Type B pancreatic cell (in vitro differentiated cells): ENCODE measurements at places on chromosomes 7 and 10. TPM values are rescaled to one million over a fixed set of nuclear protein-coding genes. Genes with fewer than 3 reads are reported as not detected.
A peak's percentile ranks its signal among the peaks of the same experiment; 100 is the strongest.

DNA sequence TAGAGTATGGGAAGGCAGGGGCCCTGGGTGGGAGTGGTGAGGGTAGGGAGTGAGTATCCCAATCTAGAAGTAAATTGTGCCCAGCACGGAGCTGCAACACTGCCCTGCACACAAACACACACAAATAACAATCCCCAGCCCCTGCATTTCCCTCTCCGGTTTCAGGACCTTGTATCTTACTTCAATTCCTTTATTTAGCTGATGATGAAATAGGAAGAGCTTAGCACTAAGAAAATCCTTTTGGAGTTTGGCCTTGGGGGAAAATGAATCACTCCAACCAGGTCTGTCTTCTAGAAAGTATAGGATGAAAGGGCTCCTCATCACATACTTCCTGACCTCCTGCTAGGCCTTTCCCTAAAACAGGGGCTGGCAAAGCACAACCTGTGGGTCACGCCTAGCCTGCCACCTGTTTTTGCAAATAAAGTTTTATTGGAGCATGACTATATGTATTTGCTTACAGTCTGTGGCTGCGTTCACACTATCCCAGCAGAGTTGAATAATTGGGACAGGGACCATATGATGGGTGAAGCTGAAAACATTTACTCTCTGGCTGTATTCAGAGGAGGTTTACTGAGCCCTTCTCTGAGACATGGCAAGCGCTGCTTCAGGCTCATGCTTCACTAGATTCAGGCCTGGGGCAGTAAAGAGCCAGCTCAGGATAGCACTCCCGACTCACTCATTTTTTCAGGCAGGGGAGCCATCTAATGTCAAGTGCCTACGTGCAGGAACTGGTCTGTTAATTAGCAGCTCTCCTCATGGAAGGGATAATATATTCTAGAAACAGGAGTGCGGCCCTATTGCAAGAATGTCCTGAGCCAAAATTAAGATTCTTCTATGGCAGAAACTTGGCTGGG is 111.0 kb downstream of the EGFR start:
- no peak for DNase-seq

DNA sequence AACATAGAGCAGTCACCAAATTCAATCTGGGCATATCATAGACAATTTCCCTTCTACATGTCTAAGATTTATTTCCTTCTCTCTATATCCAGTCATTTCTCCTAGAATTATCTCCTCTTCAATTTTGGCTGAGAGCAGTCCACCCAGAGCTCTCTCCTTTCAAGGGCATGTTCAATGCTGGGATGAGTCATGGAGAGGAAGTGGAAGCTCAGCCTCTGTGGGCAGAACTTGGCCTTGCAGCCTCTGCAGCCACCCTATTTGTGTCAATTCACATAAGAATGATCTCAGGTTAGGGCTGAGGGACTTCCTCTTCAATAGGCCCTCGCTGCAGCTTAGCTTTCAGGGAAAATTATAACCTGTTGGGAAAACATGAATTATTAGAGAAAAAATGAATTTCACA is 560.8 kb downstream of the POM121L12 start:
- DNase-seq = no peak

GRCh38 chr7:110386913-110387312 is 704.0 kb upstream of the LRRN3 start:
- no peak for DNase-seq

Gene C10orf53
- not detected in 2 replicates for total RNA-seq

Gene MEOX2
- 3.0 TPM in 1 of 2 replicates, not detected in the other for total RNA-seq

- DNase-seq = no peak
Observed at GRCh38 chr7:24756545-24757352, 515 bp downstream of the GSDME start.

Gene PSD
- total RNA-seq = 7.8 and 9.3 TPM in 2 replicates

DNA sequence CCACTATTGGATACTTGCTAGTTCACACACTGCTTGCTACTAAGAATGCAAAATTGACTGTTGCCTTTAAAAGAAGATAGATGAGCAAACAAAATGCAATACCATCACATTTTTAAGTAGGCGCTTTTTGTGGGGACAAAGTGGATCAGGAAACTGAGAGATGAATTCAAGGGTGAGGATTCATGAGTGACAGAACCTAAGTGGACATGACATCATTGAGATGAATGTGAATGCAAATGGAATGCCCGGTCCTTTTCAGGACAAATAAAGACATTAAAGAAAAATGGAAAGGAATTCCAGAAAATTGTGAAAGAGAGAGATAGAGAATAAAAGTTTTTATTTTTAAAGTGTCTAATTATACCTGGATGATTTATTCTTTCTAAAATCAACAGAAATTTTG is 106.3 kb upstream of the AKR1E2 start:
- no peak for DNase-seq

- DNase-seq = no peak
Observed at GRCh38 chr10:18713077-18713476, 53.8 kb downstream of the ARL5B start.

Gene HOXA11
- total RNA-seq = 1.2 TPM in 1 of 2 replicates, not detected in the other

- no peak for DNase-seq
Observed at GRCh38 chr10:4213441-4213840, 428.4 kb upstream of the KLF6 start.

Gene EPHA1
- 18.0 and 40.1 TPM in 2 replicates for total RNA-seq

DNA sequence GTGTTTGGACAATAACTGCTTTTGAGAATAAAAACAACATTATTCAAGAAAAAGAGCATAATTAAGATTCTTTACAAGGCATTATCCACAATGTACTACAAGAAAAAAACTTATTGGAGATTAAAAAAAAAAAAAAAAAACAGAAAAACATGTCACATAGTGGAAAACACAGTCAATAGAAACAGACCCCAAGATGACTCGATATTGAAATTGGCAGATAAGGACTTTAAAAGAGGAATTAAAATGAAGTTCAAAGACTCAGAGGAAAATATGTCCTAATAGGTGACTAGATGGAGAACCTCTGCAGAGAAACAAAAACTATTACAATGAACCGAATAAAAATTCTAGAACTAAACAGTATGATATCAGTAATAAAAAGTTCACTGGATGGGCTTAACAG is 248.9 kb downstream of the CALN1 start:
- no peak for DNase-seq

Gene OPN4
- total RNA-seq = not detected in 2 replicates

Gene LIPF
- 19.6 TPM in 1 of 2 replicates, not detected in the other for total RNA-seq

- DNase-seq = no peak
Observed at GRCh38 chr10:16521311-16522016, at the start of gene C1QL3. Gene C1QL3, minus strand, starts transcription at chr10:16521879. Its CDS starts 814 bp downstream, at chr10:16521065.

DNA sequence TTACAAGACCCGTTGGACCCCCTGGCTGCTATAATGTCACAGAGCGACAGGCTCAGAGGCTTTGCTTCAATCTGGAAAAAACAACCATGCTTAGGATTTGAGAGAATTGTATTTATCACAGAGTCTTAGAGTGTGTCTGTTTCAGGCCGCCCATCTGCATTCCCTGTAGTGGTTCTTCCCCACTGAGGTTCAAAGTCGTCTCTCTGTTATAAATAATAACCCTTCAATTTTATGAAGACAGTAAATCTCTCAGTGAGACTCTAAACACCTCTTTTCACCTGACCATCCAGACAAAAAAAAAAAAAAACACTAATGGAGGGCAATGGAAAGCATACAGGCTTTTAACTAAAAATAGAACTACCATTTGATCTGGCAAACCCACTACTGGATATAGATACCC is 565.4 kb upstream of the AUTS2 start:
- no peak for DNase-seq

- no peak for DNase-seq
Observed at GRCh38 chr7:157585113-157585861, 248.5 kb downstream of the DNAJB6 start.

GRCh38 chr10:103241262-103242011 is 4.2 kb upstream of the RPEL1 start:
- no peak for DNase-seq

DNA sequence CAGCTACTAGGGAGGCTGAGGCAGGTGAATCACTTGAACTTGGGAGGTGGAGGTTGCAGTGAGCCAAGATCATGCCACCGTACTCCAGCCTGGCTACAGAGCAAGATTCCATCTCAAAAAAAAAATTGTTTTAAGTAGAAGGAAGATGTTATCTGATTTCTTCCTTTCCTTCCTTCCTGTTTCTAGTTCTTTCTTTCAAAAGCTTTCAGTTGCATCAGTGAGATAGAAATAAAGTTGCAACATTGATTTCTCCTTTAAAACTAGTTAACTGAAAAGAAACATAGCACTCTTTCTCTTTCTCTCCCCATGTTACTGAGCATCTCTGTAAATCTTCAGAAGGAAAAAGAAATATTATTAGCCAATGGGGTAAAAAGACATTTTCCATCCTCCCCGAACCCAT is 37.5 kb downstream of the CNNM1 start:
- DNase-seq = no peak

DNA sequence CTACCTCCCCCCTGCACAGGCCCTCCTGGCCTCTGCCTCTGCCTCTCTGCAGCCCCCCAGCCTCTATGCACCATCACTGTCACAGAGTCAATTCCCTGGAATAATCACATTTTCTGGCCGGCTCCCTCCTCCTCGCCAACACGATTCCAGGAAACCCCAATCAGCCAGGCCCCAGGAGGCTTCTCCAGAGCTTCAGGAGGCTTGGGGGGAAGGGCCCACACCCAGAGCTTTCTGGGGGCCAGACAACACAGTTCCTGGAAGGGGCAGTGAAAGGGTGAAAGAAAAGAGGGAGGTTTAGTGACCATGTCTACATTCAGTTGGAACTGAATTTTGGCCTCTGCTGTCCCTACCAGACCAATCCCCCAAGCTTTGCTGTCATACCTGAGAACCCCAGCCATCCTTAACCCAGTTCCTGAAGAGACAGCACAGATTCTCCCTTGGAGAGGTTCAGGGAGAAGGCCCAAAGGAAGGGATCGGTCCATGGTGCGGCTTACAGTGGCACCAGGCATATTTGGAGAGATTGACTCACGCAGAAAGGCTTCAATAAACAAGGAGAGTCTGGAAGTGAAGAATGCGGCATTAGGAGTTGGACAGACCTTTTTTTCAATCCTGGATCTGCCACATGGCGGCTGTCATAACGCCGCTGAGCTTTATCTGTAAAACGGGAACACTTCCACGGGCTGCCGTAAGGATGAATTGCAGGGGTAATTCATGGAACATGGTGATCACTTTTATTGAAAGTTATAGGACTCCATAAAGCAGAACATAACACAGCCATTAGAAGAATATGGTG is 89.0 kb downstream of the NEURL1 start:
- no peak for DNase-seq

DNA sequence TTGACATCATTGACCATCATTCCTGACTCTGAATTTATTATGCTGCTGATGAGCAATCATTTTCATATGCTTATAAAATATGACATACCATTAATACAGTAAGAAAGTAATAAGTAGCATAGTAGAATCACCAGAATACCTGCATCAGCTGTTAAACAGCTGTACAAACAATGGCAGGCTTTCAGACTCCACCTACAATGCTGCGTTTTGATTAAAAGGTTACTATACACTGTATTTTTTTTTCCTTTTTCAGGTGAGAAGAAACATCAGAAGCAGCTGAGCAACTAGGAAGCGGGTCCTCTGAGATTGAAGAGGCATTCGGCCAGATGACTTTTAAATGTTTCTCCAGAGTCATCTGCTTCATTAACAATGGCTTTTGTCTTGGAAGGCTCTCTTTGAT is 7.1 kb downstream of the ASNS start:
- no peak for DNase-seq

DNA sequence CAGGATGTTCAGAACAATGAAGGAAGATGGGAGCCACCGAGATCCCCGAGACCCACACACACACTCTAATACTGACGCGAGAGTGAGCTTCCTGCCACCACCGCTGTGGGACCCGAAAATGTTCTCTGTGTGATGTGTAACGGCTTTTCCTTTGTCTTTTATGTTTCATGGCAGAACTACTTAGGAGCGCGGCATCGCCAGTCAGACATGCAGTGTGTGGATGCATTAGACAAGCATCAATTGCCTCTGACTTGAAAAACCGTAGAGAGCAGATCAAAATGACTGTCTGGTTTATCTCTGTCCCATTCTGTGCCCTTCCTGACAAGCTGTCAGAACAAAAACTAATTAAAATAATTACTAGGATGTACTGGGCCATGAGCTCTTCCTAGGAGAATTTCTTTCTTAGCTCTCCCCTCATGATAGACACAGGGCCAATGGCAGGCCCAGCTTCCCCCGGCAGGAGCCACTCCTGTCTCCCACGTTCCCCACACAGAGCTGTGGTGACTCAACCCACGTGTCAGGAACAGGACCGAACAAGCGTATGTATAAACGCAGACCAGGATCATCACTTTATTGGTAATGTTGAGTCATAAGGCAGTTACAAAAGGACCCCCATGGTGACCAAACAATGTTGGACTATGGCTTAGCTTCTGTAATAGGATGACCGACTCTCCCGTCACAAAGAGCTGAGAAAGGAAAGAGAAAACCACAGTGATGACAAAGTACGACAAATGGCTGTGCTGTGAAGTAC is 705.0 kb downstream of the PARD3 start:
- DNase-seq = no peak

DNA sequence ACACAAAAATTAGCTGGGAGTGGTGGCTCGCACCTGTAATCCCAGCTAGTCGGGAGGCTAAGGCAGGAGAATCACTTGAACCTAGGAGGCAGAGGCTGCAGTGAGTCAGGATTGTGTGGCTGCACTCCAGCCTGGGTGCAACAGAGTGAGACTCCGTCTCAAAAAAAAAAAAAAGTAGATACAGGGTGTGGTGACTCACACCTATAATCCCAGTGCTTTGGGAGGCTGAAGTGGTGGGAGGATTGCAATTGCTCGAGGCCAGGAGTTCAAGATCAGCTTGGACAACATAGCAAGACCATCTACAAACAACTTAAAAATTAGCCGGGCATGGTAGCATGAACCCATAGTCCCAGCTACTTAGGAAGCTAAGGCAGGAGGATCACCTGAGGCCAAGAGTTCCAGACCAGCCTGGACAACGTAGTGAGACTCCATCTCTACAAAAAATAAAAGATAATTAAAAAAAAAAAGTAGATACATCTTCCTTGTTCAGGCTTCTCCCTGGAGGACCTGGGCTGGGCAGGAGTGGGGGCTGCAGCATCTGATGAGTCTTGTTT is 2.0 kb downstream of the MOSPD3 start:
- DNase-seq = no peak

GRCh38 chr10:119723161-119723560 is 2.7 kb upstream of the INPP5F start:
- DNase-seq = no peak

- DNase-seq = peak; percentile 62
Observed at GRCh38 chr7:45686441-45687184, 112.4 kb downstream of the ADCY1 start.

GRCh38 chr10:79234391-79235315 is 112.6 kb upstream of the PPIF start:
- DNase-seq = no peak

DNA sequence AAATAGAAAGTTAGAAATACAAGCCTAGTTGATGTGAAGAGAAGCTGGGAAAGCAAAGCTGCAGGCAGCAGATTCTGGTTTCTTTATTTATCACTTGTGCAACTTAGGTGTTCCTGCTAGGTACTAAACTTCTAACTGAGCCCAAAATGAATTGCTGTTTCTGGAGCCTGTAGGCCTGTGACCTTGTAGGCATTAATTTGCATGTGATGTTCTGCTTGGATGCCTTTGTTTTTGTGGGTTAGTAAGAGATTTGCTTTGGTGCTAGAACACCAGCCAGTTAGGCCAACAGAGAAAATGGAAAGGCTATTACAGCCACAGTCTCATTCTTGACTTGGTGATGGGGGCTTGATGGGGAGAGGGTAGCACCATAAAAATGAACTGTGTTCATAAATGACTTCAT is 370.7 kb downstream of the PPP1R3A start:
- DNase-seq = no peak

Gene IFIT1B
- total RNA-seq = not detected in 2 replicates
